ENCODE measurements at places on chromosomes 16 and 17. TPM values are rescaled to one million over a fixed set of nuclear protein-coding genes. Genes with fewer than 3 reads are reported as not detected.

- DNase-seq: peak; percentile 20
These were observed 22.1 kb downstream of the RAI1 start for GRCh38 chr17:17703140-17703919.

DNA sequence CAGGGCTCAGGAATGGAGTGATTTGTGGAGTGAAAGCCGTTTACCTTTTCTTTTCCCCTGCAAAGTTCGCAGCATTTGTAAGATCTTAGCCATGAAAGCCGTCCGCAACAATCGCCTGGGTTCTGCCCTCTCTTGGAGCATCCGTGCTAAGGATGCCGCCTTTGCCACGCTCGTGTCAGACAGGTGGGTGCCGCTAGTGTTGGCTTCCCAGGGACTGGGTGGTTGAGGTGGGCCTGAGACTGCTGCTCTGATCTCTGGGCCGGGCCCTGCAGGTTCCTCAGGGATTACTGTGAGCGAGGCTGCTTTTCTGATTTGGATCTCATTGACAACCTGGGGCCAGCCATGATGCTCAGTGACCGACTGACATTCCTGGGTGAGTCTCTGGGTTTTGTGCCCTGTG, 27.3 kb downstream of the NUP85 start:
- no peak for DNase-seq

DNA sequence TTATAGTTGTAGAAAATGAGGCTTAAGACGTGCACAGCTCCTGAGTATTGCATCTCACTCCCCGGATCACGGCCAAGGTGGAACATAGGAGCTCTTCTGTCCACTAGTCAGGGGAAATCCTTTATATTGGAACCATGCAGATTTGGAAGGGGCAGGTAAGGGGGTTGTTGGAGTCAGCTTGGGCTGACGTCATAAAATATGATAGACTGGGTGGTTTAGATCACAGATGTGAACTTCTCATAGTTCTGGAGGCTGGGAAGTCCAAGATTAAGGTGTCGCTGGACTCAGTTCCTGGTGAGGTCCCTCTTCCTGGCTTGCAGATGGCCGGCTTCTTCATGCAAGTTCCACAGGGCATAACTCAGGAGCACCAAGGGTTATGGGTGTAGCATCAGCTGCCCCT, 5.6 kb downstream of the CACNG4 start:
- DNase-seq: no peak

DNA sequence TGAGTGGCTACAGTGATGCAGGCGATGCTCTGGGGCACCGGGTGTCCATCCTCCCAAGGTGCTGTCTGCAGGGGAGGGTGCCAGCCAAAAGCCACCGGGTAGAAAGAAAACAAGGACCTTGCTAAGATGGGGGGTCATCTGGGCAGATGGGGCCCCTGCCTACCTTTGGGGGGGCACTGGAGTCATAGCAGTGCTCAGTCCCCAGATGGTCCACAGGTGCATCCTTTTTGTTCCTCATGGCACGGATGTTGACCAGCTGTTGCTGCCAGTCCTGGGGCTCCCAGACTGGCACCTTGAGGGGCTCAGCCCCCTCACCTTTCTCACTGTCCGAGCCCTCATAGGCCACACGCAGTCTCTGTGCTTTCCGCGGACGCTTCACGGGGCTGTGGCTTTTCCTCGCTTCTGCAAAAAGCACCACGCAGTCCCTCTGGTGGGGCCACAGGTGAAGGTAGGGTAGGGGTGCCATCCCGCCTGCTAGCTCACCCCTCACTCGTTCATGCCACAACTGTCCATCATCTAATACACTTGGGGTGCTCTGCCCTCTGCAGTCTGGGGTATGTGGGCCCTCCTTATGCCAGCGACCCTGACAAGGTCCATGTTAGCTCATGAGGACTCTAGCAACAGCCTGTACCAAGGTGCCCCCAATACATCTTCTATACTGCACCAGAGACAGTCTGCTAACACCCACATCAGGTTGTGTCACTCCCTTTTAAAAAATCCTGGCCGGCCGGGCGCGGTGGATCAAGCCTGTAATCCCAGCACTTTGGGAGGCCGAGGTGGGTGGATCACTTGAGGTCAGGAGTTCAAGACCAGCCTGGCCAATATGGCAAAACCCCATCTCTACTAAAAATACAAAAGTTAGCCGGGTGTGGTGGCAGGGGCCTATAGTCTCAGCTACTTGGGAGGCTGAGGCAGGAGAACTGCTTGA, 1.4 kb downstream of the NTHL1 start:
- DNase-seq: no peak

DNA sequence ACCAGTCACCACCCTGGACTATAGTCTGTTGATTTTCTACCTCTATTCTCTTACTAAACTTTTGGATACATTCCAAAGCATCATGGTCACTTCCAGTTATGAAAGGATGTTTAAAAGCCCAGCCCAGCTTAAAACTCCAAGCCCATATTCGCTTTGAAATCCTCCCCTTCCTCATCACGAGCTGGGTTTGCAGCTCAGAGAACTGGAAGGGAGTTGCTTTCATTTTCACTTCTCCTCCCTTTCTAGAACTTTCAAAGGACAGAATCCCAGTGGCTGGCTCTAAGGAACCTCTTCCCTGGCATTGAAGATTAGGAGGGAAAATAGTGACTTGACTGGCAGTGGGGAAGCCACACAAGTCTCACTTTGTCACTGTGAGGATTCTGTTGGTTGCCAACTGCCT, 100.1 kb upstream of the DYNLRB2 start:
- no peak for DNase-seq

DNA sequence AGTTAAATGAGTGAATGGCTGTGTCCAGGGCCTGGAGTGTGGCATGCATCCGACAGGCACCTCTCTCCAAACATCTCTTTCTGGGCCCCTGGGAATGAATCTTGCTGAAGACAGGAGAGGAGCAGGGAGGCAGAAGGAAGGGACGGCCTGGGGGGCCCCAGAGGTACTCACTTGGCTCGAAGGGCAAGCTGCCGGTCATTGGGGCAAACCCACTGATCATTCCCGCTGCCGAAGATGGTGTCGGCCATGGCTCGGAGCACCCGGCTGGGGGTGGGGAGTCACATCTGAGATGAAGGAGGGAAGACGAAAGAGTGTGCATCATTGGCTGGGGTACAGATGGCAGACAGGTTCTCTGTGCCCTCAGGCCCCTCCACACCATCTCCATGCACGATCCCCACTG, 25.3 kb downstream of the RPH3AL start:
- no peak for DNase-seq

GRCh38 chr17:76152591-76152990, 11.5 kb upstream of the FOXJ1 start:
- no peak for DNase-seq

DNA sequence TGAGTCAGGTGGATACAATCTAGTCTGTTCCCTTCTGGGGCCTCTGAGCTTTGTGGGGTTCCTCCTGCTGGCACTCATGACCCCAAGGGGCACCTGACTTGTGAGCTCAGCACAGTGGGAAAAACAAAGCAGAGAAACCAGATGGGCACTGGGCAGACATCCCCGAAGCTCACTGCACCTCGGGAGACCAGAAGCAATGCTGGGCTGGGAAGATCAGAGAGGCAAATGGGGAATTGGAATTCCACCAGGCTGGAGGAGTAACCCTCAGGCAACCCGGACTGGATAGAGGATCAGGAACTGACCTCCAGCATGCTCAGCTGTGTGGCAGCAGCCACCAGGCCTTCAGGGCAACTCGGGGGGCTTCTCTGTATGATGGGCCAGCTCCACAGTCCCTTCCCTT, 50.3 kb downstream of the ABCC12 start:
- no peak for DNase-seq

DNA sequence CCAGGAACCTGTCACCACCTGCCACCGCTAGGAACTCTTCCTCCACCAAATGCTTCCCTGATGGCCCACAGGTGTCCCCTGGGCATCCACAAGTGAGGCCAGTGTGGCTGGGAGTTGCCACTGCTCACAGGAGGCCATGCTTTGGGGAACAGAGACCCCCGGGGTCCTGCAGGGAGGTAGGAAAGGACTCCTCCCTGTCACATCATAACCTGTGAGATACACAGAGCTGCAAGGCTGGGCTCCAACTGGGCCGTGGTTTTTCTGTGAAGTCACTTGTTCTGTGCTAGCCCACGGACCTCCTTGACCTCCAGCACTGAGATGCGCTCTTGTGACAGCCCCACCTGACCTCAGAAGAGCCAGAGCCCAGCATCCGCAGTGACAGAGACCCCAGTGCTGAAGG, 311.2 kb downstream of the C16orf95 start:
- DNase-seq: no peak

DNA sequence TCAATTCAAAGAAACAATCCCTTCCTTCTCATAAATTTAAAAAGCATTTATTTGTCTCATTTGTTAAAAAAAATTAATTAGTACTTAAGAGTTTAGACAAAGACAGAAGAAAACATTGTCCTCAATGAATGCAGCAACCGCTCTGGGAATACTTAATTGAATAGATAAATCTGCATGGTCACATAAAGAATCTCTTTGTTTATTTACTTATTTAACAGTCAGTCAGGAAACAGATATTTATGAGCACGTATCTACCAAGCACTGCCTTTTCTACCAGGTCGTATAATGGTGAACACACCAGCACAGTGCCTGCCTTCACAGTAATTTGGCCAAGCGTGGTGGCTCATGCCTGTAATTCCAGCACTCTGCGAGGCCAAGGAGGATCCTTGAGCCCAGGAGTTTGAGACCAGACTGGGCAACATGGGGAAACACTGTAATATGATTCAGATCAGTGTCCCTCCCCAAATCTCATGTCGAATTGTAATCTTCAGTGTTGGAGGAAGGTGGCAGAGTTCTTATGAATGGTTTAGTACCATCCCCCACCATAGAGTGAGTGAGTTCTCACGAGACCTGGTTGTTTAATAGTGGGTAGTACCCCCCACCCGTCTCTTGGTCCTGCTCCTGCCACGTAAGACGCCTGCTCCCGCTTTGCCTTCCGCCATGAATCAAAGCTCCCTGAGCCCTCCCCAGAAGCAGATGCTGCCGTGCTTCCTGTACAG, 8.1 kb downstream of the WIPI1 start:
- no peak for DNase-seq

GRCh38 chr17:74870512-74870911, 2.3 kb downstream of the FDXR start:
- DNase-seq: no peak

DNA sequence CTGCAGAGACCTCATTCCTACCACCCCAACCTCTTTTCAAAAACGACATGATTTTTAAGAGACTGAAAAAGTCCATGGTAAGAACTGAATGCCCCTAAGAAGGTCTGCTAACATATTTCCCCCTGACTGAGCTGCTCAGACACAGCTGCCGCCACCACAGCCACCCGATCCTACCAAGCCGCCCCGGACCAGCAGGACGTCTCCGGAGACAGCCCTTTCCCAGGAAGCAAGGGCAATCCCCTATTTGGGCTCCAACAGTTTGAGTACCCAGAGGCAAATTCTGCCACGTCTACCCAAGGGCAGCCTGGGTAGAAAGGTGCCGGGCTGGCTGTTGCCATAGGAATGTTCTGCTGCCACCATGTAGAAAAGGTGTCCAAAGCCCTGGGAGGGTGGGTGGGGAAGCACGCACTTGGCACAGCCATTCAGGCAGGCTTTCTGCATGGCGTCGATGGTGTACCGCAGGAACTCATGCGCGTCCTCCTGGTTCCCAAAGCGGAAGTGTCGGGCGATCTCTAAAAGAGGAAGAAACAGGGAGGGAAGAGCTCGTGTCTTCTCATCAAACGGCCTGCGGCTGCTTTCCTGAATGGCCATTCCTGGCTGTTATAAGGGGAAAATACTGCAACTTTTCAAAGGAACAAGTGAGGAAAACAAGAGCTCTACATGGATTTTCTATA, 13.6 kb downstream of the USP36 start:
- DNase-seq: no peak

DNA sequence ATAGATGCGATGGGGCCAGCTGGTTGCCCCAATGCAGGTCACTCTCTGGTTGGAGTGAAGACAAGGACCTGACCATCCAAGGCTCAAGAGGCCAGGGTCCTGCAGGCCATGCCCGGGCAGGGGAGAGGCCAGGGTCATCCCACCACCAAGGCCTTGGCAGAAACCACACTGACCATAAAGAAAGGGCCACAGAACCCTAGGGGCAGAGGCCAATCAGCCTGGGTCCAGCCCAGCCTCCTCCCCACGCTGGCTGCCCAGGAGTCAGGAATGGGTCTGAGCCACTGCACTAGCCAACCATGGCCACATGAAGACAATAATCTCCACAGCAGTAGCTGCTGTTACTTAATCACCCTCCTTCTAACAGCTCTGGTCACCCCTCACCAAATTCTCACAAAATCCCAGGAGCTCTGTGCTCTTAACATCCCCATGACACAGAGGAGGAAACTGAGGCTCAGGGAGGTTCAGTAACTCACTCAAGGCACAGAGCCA, 10.2 kb upstream of the BCAR1 start:
- no peak for DNase-seq

- no peak for DNase-seq
These were observed 137.9 kb downstream of the FTO start for GRCh38 chr16:53841884-53842283.

- DNase-seq: no peak
These were observed 9.2 kb downstream of the DYNC1LI2 start for GRCh38 chr16:66741950-66742808.

DNA sequence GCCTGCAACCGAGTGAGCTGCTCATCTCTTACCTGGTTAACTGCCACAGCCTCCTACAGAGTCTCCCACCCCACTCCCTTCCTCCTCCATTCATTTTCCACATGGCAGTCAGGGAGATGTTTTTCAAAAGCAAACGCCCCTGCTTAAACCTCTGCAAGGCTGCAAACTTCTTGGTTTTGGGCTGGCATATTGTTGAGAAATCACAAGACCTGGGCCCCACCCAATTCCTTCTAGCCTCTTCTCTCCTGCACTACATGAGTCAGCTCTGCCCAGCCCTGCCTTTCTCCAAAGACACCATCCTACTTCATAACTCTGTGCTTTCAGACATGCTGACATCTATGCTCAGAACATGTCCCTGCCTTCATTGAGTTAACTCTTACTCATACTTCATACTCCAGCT, 136.1 kb downstream of the SPACA3 start:
- DNase-seq: no peak

GRCh38 chr17:41617698-41618097, 5.1 kb upstream of the KRT16 start:
- no peak for DNase-seq

GRCh38 chr17:4156750-4157381, 13.9 kb downstream of the CYB5D2 start:
- no peak for DNase-seq

The NLRC3 gene
- 3.4 TPM for total RNA-seq

The C17orf78 gene
- not detected for total RNA-seq

The ABCC1 gene
- total RNA-seq: 71.4 TPM

The SEZ6L2 gene
- 2.4 TPM for total RNA-seq

The SOX15 gene
- total RNA-seq: 0.46 TPM

The SALL1 gene
- total RNA-seq: not detected

The ATP1B2 gene
- total RNA-seq: not detected

The ZFPM1 gene
- total RNA-seq: 8.2 TPM

The FBXO39 gene
- total RNA-seq: 0.20 TPM

The CA7 gene
- total RNA-seq: not detected

The NDRG4 gene
- total RNA-seq: 31.0 TPM

The KCNH4 gene
- 0.11 TPM for total RNA-seq

The ZG16B gene
- not detected for total RNA-seq

Measured in endothelial cell of umbilical vein (primary cell).